ENCODE measurements at places on chromosomes 6 and 20. TPM values are rescaled to one million over a fixed set of nuclear protein-coding genes. Genes with fewer than 3 reads are reported as not detected.

The FABP7 gene
- 213 TPM for total RNA-seq

The OTOR gene
- not detected for total RNA-seq

The TCP11 gene
- total RNA-seq = 0.99 TPM

The ADGRF5 gene
- total RNA-seq = 28.0 TPM

The BAK1 gene
- total RNA-seq = 10.1 TPM

Data from camera-type eye (tissue), 1 donor.